ENCODE measurements at places on chromosomes 12 and 14.
A peak's percentile ranks its signal among the peaks of the same experiment; 100 is the strongest.

DNA sequence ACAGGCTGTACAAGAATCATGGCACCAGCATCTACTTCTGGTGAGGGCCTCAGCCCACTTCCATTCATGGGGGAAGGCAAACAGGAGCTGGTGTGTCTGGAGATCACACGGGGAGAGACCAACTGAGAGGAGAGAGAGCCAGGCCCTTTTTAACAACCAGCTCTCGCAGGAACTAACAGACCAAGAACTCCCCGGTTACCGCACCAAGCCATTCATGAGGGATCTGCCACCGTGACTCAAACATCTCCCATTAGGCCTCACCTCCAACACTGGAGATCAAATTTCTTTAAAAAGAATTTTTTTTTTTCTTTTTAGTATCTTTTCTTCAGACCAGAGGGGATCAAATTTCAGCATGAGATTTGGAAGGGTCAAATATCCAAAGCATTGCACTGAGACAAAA, 16.7 kb upstream of the AQP2 start:
- DNase-seq: peak; percentile 26

DNA sequence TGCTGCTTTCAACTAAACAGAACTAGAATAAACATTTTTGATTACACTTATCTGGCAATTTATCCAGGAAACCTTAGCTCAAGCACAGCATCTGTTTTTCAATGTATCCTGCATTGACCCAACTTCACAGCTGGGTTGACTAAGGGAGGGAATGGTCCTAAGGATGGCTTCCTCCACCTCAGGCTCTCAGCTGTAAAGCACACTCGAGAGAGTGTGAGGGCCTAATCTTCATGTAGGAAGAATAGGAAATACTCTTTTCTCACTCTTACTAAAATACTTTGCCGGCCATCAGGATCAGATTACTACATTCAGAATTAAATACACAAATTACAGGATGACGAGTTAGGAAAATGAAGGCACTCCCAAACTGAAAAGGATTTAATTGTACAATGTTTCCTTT, 7.2 kb downstream of the SETD3 start:
- DNase-seq: no peak

GRCh38 chr12:13045816-13046215, 1.6 kb downstream of the FAM234B start:
- DNase-seq: no peak

- DNase-seq: no peak
These were observed 5.2 kb downstream of the NRXN3 start for GRCh38 chr14:78175412-78175811.

- no peak for DNase-seq
These were observed 229.9 kb downstream of the SNAPC1 start for GRCh38 chr14:61992139-61992538.

DNA sequence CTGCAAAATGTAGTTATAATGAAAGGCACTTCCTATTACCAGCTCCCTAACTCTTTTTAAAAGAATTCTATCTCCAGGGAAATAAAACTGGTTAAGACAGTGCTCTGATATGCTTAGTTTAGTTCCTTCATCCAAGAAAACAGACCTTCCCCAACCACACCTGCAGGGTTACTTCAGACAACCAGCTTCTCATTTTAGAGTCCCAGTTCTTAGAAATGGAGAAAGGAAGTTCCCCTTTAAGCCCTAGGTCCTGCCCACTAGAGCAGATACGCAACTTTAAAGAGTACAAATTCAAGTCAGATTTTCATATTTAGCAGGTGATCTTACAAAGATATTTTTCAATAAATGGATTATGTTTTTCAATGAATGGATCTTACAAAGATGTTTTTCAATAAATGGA, 4.4 kb upstream of the WSB2 start:
- no peak for DNase-seq

DNA sequence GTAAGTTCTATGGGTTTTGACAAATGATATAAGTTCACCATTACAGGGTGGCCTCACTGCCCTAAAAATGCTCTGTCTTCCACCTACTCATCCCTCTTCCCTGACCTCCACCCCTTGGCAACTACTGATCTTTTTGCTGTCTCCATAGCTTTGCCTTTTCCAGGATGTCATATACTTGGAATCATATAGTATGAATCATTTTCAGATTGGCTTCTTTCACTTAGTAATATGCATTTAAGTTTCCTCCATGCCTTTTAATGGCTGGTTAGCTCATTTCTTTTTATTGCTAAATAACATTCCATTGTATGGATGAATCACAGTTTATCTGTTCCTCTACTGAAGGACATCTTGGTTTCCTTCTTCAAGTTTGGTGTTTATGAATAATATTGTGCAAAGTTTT, 14.0 kb upstream of the PEX5 start:
- peak; percentile 47 for DNase-seq

DNA sequence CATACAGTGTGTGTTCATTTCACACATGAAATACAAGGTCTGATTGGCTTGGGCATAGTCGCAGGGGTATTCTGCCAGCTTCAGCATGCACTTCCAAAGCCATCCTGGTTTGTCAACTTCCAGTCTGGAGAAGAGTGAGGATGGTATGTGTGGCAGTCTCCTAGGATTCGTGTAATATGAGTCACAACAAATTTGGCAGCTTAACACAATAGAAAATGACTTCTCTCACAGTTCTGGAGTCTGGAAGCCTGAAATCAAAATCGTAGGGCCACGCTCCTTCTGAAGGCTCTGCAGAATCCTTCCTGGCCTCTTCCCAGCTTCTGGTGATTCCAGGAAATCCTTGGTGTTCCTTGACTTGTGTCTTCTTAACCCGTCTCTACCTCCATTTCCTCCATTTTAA, 167.5 kb downstream of the PPM1H start:
- peak; percentile 87 for DNase-seq

DNA sequence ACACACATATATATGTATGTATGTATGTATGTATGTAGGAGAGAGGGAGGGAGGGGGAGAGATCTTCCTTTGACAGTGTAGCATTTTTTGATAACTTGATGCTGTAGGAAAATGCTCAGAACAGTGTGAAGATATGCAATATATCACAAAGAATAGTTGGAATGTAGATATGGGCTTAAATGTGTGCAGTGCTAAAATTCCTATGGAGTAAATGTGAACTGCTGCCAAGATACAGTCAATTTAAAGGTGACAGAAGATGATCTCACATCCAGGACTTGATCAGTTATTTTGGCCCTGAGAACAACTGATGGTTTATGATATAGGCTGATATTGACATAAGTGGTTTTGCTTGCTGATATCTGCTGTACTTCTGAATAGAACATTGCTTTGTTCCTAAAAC, 84.2 kb downstream of the DAAM1 start:
- DNase-seq: peak; percentile 46

DNA sequence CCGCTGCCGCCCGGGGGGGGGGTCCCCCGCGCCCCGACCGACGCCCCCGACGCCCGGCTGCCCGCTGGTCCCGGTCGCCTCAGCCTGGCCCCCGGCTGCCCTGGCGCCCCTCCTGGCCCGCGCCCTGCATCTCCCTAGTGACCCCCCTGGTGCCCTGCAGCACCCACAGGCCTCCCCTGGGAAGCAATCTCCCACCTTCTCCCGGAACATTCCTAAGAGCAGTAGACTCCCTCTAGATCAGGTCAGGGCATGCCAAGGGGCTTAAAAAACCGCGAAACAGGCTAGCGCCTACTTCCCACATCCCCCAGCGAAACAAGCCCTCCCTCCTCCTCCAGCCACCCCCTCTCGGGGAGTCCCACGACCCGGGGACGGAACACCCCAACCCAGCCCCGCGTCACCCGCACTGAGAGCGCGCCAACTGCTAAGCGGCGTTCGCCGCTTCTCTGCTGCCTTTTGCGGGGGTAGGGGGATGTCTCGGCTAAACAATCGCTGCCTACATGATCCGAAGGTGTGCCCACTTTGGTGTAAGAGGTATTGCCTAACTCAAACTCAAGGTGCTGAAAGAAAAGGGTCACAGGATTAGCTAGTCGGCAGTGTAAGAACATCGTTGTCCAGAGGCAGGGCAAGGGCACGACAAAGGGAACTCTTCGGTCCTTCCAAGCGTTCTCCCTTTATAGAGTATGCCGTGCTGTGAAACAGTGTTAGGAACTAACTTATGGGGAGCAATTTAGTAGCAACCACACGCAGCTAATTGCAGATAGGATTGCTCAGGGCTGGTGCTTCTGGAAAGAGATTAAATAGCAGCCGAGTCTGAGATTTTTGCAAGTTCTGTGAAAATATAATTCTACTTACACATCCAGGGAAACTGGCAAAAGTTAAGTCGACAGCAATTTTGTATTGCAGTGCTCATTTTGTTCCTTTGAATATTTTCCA, 619 bp upstream of the NTN4 start:
- peak; percentile 65 for DNase-seq

DNA sequence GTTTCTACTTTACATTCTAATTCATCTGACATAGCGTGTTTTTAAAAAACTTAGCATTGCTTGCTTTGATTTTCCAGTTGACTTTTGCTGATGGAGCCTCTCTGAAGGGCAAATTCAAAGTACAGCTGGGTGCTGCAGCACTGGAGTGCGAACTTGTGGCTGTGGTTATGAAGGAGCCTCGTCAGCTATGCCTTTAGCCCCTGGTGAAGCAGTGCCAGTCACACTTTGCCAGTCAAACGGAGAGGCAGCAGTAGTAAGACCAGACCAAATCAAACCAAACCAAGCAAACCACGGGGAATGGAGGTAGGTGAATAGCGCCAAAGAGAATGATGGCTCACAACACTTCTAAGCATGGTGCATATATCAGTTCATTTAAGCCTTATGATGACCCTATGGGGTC, 15.1 kb upstream of the SLC38A2 start:
- DNase-seq: no peak

- DNase-seq: no peak
These were observed 49.4 kb upstream of the STK38L start for GRCh38 chr12:27194644-27195043.

DNA sequence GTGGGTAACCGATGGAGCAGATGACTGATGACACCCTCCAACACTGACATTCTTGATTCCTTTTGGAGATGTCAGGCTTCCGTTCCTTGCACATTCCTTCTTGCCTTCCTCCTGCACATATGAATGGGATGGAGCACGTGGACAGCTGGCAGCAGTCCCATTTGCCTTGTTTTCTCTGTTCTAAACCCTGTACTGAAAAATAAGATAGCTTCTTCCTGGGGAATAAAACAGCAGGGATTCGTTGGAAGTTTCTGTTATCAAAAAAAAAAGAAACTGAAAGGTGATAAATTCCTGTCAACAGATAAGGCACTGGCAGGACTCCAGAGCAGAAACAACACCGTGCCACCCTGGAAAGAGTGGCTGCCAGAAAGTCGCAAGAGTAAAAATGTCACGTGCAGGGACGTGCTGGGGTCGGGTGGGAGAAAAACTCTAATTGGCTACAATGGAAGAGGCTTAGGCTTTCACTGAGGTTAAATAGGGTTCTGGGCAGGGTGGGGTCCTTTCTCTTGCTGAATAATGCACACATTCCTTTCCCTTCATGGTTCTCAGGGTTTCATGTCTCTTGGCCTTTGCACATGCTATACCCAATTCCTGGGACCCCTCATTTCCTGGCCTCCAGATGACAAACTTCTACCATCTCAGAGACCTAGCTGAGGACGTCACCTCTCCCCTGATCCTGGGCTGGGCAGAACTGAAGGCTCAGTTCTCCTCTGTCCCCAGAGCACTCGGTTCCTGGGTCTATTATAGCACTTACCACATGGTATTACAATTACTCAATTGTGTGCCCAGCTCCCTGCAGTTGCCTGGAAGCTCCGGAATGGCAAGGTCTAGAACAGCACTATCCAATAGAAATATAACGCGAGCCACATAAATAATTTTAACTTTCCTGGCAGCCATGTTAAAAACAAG, 7.0 kb upstream of the NUAK1 start:
- DNase-seq: peak; percentile 64

GRCh38 chr12:109821968-109822367, 11.2 kb downstream of the TRPV4 start:
- no peak for DNase-seq

DNA sequence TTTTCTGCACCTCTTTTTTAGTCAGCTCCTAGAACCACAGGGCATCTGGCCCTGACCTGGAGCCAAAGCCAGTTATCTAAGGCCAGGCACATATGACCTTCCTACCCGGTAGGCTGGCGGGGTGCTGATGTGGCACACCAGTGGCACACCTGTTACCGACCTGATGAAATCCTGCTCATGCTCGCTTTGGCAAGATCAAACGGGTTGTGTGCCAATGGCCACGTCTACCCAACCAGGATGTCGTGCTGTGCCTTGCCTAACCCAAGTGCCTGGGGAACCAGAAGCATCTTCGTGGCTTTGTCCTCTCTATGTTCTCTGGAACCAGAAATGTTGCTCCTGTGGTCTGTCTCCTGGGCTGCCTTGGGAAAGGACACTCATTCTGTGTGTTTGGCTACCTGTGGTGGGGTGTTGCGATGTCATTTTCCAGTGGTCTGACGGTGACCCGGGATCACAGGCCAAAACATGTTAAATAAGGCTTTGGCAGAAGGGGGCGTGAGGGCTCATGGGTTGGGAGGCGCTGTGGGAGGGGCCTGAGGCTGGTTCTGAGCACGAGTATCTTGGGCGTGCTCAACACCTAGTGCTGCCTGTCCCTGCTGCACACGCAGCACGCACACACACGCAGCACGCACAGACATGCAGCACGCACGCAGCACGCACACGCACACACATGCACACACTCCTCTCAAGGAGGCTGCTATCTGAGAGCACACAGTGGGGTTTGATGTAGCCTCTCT, 27.9 kb downstream of the CCNK start:
- no peak for DNase-seq

GRCh38 chr12:1929985-1930802, 11.7 kb upstream of the CACNA2D4 start:
- no peak for DNase-seq

DNA sequence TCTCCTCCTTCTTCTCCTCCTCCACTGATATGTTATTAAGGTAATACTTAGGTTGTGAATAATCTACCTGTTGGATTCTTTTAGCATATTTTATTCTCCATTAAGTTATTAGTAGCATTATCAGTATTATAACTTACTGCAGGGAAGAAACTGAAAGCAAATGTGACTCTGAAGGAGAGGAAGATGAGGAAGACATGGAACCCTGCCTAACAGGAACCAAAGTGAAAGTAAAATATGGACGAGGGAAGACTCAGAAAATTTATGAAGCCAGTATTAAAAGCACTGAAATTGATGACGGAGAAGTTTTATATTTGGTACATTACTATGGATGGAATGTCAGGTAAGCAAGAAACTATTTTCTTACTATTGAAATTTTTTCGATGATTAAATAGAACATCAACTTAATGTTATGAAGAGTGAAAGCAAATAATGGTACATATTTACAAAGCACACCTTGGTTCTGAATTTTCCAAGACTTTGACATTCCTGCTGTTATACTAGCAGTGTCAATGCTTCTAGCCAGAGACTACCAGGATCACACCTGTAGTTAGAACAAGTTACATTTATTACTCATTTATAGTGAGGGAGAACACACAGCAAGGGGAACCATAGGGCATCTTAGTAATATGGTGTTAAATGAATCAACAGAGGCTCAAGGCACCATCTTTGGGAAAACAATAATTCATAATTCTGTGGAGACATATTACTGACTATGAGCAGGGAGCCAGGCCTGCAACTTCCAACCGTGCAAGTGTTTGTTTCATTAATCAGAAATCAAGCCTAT, 42.0 kb upstream of the TOMM20L start:
- no peak for DNase-seq
